ENCODE measurements at places on chromosomes 7 and 10.

DNA sequence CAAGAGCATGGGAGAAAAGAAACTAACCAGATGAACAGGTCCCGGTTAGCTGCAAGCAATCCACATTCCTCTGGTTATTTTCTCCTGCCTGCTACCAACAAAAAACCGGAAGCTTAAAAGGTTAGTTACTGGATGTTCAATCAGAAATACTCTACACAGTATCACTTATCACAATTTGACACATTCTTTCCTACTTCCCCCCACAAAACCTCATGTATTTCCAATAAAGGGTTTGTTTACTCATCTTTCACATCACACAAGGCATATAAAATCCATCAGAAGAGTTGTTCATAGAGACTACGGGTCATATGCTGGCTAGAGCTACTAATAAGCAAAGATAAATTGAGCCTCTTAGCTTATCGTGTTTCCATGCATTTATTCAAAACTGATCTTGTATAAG is 4.8 kb downstream of the SLC25A28 start:
- no peak for DNase-seq

- peak; percentile 39 for DNase-seq
Observed at GRCh38 chr10:63210611-63211196, 77.6 kb downstream of the NRBF2 start.

GRCh38 chr10:99775850-99776249 is 6.6 kb upstream of the ABCC2 start:
- no peak for DNase-seq

GRCh38 chr7:26305090-26305868 is 13.6 kb downstream of the SNX10 start:
- peak; percentile 21 for DNase-seq

- DNase-seq, result no peak
Observed at GRCh38 chr10:103640436-103641181, 147.1 kb downstream of the NEURL1 start.

DNA sequence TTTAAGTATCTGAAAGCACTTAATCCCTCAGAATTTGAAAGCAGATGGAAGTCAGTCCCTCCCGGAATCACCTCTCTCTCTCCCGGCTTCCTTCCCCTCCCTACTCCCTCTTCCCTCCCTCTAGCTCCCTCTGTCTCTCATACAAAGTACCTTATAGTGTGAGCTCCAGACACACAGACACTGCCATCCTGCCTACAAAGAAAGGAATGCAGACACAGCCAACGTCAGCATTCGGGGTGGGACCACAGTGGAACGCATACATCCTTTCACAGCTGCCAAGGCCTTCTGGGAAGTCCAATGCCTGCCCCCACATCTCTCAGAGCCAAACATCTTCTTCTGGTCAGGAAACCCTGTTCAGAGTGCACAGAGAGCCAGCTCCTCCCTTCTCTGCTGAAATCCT is 9.3 kb downstream of the NOD1 start:
- DNase-seq, result no peak

- DNase-seq, result no peak
Observed at GRCh38 chr7:99196536-99197258, 11.2 kb downstream of the KPNA7 start.

- no peak for DNase-seq
Observed at GRCh38 chr7:75737856-75738603, 711 bp downstream of the HIP1 start.

- no peak for DNase-seq
Observed at GRCh38 chr10:78455811-78456210, 422.1 kb downstream of the RPS24 start.

DNA sequence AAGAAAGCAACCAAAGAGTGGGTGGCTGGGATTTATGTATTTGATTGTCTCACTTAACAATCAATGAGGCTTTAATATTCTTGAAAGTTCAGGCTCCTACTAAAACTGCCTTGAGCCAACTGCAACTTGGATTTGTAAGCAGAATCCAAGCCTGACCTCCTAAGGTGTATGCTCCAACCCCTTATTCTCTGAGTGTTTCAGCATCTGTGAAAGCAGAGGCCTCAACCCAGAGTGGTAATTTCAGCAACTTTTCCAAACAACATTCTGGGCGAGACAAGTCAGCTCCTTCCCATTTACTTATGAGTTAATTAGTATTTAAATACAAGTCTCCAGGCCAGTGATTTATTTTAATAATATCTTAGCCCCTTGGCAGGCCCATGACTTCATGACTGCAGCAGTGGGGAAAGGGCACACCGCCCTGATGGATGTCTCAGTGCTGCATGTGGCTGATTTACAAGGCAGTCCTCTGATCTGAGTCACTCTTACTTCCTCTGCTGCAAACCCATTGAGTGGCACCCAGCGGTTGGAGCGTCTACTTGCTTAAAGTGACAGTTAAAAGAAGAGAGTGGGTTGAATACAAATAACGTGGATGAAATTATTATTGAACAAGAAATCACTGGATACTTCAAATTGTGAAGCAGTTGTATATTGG is 209.1 kb downstream of the TRIL start:
- DNase-seq, result peak; percentile 14

DNA sequence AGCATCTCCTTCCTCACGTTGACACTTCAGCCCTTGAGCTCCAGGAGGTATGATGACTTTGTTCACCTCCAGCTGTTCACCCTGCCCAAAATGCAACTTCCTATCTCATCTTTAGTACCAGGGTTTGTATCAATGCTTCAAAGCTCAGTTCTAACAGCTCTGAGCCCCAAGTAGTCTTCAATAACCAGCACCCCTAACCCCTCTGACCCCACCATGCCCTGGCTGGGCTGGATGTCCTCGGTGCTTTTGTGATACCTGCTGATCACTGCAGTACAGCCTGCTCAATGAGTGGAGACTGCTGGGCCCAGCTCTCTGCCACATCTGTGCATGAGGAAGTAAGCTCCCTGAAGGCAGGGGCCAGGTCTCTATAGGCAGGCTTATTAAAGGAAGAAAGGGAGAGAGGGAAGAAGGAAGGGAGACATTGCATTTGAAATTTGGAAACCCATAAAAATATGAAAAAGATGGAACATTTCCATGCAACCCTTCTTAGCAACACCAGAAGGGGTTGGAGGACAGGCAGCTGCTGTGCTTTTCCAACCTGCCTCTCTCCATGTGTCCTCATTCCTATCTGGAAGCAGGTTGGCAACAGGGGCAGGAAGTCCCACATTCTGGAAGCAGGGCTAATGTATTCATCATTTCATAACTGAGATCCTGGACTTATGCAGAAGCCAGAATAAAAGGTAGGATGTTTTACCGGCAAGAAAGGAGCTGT is 756.1 kb downstream of the GRID1 start:
- DNase-seq, result no peak

- DNase-seq, result no peak
Observed at GRCh38 chr10:10826125-10826524, 191.5 kb upstream of the CELF2 start.

GRCh38 chr7:7181519-7182155 is 707 bp upstream of the C1GALT1 start:
- DNase-seq, result peak; percentile 37

DNA sequence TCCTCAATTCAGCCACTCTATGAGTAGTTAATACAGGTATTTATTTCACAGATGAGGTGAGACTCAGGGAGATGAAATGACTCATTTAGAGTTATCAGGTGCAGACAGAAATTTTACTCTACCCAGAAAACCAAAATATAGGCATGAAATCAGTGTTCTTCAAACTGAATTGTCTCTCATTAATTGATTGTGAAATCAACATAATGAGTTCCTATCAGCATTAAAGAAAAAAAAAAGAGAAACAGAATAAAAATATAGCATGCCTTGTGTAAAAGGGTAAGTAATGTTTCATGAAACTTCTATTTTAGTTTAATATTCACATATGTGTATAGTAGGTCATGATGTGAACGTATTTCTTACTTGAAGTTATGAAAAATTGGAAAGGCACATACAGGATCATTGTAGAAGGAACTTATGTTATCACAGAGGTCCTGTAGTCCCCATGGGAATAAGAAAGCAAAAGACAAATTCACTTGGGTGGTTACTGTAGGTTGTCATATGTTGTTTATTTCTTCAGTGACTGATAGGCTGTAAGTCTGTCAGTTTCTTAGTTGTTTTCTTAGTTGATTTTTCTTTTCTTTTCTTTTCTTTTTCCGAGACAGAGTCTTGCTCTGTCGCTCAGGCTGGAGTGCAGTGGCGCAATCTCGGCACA is 47.5 kb downstream of the KAT6B start:
- DNase-seq, result no peak

- DNase-seq, result no peak
Observed at GRCh38 chr7:78852951-78853350, 600.5 kb downstream of the MAGI2 start.

- DNase-seq, result no peak
Observed at GRCh38 chr10:97119058-97119745, 66.6 kb downstream of the SLIT1 start.

DNA sequence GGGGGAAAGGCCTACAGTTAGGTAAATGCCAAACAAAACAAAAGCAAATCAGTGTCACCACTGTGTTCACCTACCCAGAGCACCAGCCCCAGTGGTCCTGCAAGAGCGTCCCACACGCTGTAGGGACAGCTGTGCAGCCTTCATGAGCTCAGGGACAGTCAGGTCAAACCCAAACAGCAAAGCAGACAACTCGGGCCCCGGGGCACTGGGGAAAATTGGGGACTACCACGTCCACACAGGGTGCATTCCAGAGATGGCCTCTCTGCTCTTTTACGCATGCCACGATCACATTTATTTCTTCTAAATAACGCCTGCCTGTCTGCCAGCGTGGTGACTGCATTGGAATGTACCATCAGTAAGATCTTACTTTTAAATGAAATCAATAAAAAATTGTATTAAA is 21.7 kb downstream of the EBF3 start:
- DNase-seq, result no peak

- no peak for DNase-seq
Observed at GRCh38 chr7:98315318-98315993, 34.0 kb downstream of the BRI3 start.

DNA sequence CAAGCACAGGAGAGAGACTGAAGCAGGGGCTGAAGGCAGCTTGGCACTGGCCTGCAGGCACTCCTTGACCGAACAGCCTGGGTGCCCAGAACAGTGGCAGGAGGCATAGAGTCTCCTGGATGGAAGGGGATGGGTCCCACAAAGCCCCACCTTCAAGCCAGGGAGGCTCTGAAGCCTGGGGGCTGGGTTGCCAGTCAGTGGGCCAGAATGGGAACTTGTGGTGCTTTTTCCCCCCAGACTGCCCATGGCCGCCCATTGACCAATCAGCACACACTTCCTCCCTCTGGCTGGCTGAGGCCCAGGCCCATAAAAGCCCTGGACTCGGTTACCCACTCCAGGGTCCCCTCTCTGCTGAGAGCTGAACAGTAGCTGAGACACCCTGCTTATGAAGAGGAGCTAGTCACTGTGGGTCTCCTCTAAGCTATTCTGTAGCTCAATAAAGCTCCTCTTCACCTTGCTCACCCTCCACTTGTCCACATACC is 109.6 kb downstream of the ELAPOR2 start:
- DNase-seq, result no peak

GRCh38 chr7:2049111-2049781 is 183.5 kb downstream of the MAD1L1 start:
- DNase-seq, result no peak

- no peak for DNase-seq
Observed at GRCh38 chr7:121901026-121901425, 28.1 kb downstream of the PTPRZ1 start.

DNA sequence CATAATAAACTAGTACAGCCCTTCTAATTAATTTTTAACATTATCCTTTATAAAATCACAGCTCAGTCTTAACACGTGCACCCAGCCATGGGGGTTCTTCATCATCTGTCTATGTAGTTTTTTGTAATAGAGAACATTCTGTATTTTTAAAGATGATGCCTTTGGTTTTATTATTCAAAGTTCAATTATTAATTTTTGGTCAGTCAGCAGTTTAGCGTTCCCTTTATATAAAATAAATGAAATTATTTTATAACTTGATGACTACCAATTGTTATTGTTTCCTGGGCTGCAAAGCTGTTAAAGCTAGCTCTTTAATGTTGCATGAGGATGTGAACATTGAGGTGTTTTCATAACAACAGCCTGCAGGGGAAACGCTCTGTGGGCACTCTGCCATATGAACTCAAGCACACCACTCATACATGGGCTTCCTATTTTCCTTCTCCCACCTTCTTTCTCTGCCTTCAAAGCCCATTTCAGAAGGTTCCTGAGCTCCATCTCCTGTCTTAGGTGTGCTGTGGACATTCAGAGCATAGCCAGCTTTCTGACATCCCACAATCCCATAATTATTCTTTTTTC is 172.0 kb upstream of the YAE1 start:
- no peak for DNase-seq

DNA sequence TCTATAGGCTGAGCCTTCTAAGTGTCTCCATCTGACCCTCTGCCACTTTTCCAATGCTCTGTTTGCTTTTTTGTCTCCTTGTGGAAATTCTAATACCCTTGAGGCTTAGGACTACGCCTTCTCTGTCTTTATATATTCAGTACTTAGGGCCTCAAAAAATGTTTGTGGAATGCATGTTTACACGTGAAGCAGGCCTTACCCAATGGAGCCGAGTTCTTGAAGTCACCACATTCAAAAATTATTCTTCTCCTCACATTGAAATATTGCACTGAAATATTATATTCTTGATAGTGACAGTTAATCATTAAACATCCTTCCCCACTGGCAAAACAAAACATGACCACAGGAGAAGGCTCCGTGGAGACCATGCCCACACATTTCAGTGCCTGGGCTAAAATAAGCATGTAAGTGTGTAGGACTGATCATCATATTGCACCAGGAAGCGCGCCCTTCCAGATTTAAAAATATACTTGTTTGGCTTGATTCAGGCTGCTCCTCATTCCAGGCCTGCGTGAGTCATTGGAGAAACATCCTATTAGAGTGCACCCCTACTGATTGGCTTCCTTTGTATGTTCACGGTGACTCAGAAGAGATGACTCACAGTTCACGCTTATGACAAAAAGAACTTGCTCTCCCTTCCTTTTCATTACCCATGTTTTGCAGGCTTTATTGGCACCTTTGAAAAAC is 307.4 kb upstream of the AOAH start:
- peak; percentile 55 for DNase-seq

DNA sequence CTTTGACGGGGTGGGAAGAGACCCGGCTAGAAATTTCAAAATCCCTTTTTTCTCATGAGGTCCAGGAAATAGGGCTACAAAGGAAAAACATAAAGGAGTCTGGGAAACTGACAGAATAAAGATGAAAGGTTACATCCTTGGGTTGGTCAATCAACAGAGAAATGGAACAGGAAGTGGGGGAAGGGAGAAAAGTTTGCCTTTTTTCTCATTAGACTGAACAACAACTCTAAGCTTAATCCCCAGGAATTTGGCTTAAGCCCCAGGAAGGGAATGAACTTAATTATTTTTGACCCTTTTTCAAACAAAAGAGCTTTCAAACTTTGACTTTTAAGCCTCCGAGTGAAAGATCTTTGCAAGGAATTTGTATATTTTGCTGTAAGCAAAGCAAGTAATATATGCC is 32.7 kb downstream of the LGI1 start:
- no peak for DNase-seq

GRCh38 chr7:100171840-100172239 is 3.4 kb upstream of the GAL3ST4 start:
- DNase-seq, result no peak

Measured in activated T-cell treated with anti-CD3 and anti-CD28 coated beads, Interleukin-2, amount 50 U/mL, for 72 hours (primary cell).